NCI-H345 (cell line): ENCODE measurements at places on chromosomes 3 and 15.

- no peak for DNase-seq
Measured at GRCh38 chr3:1092061-1092460, 763 bp upstream of the CNTN6 start.

- no peak for DNase-seq
Measured at GRCh38 chr15:95897651-95898050, 432.8 kb upstream of the NR2F2 start.

DNA sequence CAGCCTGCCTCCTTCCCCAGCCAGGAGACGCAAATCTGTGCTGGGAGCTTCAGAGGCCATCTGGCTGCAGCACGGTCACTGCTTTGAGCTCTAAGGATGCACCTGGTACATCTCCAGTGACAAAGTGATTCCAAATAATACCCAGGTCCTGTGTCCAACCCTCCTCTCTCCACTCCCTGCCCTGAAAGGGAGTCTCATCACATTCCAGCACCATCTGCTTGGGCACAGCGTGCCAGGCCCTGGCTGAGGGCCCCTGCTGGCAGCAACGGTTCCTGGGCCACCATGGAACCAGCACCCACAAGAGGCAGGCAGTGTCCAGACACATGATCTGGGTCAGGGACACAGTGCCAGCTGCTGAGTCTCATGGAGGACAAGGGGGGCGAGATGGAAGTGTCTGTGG lies 81.3 kb downstream of the MTHFS start:
- no peak for DNase-seq

- no peak for DNase-seq
Measured at GRCh38 chr15:60800299-60801072, 321.5 kb upstream of the ICE2 start.

DNA sequence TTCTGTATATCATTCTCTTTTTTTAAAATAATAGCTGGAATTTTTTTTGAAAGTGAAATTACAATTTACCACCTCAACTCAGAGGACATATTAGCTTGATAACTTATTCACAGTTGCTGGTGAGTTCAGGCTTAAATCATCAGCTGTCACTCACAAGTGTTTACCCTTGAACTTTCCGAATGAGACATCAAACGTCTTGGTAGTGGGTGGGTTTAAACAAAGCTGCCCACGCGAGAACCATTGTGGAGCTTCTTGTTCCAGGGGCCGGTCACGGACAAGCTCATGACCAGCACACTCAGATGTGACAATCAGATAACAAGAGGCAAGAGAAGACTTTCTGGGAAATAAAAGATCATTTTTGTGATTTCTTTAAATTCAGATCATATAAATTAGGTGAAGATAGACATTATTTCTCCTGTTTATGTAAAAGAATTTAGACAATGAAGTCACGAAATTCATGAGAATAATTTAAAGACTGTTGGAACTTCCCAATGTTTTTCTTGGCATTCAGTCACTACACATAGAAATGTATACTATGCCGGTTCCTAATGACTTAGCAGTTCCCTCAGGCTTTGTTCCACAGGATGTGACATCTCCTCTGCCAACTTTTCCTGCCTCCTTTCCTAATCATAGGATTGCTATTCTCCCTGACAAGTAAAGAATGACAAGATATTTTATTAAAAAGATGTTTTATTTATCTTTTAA lies 29.3 kb downstream of the BTD start:
- no peak for DNase-seq

DNA sequence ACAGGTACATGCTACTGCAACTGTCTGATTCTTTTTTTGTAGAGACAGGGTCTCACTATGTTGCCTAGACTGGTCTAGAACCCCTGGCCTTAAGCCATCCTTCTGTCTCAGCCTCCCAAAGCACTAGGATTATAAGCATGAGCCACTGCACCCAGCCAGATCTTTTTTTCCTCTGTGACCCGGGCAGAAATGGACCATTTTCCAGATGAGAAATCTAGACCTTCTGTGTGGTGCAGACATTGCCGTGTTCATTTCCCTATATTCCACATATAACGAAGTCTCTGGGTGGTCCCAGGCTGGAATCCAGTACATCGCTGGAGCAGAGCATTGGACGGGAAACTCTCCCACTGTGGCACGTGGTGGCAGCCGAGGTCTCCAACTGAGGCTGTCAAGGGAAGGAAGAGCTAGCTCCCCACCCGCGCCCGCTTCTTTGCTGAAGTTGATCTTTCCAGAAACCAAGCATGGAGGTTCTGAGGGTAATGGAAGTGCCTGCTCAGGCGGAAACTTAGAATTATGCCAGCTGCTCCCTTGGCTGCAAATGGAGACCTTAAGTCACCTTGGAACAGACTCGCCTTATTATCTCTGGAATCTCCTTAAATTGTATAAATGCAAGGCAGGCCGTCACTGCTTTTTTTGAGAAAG lies 23.1 kb upstream of the TXNRD3 start:
- no peak for DNase-seq

GRCh38 chr15:77631745-77632533 lies 773 bp downstream of the LINGO1 start:
- DNase-seq, result no peak

- no peak for DNase-seq
Measured at GRCh38 chr15:71512682-71513006, 297.7 kb upstream of the NR2E3 start.

DNA sequence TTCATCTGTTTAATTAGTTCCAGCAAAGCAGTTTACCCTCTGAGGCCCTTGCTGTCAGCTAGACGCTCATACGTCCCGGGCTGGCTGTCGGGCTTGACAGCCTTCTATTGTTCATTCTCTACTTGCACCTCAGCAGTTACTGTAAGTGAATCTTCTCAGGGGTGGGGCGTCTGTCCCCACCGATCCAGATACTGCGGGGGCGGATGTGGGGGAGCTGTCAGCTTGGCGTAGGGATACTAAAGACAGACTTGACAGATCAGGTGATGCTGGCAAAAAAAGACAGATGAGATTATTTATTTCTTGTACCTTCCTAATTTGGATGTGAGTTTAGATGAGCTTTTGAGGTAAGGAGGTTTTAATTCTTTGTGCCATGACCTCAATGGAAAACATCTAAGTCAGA lies 315.3 kb downstream of the NR2F2 start:
- DNase-seq, result no peak

GRCh38 chr3:154105218-154105975 lies 15.8 kb upstream of the ARHGEF26 start:
- DNase-seq, result no peak

GRCh38 chr15:66827039-66827697 lies 125.1 kb downstream of the SMAD6 start:
- DNase-seq, result no peak

DNA sequence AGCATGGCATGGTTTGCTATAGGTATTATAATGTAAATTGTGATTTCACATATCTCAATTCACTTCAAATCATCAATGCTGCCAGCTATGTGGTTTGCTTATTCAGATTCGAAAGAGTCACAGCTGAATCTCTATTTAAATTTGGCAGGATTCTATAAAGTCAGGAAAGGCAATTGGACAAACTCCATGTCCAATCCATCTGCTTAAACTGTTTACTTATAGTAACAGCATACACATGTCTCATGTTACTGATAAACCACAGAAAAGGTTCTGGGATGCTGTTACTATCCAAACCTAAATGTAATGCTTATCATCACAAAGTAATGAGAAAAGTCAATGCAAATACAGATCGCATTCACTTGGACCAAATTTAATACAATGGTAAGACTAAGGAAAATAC lies 229.7 kb downstream of the ISL2 start:
- peak; percentile 2 for DNase-seq

- no peak for DNase-seq
Measured at GRCh38 chr15:67305506-67305905, 50.9 kb downstream of the IQCH start.

DNA sequence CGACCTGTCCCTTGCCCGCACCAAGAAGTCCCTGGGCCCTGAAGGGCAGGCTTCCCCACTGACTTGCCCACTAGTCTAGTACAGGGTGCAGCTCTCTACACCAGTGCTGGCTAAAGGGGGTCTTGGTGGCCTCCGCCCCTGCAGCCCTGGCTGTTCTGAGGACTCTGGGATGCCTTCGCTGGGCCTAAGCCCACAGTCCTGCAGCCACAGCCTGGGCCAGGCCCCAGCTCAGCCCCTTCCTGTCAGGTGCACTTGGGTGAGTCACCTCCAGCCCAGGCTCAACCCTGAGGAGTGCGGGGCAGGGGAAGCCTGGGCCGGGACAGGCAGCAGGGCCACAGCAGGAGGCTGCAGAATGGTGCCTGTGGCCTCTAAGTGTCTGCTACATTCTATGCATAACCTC lies 971 bp downstream of the C3orf22 start:
- no peak for DNase-seq

DNA sequence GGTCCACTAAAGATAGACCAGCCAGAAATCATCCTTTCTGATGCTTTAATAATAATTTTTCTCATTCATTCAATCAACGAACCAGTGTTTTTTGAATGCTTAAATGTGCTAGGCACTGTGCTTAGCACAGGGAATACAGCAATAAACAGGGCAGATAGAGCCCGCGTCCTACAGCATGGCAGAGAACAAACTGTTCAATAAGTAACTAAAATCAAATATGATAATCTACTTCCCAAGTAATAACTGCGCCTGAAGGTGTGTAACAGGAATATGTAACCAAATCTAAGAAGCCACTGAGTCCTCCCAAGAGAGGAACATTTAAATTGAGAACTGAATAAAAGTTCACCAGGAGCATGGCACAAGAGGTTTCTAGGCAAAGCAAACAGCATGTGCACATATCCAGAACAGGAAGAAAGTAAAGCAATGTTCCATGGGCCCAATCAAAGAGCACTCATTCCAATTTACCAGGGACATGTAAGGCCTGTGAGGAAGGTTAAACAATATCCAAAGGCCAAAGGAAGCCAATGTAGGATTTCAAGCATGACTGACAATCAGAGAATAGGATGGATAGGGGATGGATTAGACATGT lies 311.0 kb upstream of the RARB start:
- DNase-seq, result no peak

DNA sequence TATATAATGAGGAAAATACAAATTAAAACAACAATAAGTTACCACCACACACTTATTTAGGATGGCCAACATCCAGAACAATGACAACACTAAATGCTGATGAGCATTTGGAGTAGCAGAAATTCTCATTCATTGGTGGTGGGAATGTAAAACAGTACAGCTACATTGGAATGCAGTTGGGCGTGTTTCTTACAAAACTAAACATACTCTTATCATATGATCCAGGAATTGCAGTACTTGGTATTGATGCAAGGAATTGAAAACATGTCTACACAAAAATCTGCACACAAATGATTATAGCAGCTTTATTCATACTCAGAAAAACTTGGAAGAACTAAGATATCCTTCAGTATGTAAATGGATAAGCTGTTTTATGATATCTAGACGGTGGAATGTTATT lies 594.2 kb downstream of the ZBBX start:
- DNase-seq, result no peak

GRCh38 chr3:37591116-37591781 lies 270.4 kb upstream of the CTDSPL start:
- no peak for DNase-seq

GRCh38 chr3:146227486-146227885 lies 23.4 kb downstream of the PLSCR4 start:
- no peak for DNase-seq

DNA sequence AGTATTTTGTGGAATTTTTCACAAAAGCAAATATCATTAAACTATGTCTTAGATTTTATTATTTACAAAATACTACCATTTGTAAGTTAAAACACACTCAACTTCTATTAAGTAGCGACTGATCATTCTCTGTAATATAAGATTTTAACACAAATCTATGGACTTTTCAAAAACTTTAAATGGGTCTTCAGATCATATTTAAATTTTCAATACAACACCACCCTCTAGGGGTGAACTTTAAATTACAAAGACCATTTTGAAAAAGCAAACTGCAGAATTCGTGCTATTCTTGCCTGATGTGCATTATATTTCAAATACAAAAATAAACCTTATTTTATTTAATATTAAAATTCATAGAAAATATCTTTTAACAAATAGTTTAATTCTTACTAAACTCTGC lies 8.2 kb upstream of the VGLL4 start:
- no peak for DNase-seq

- no peak for DNase-seq
Measured at GRCh38 chr3:108473711-108474110, 36.7 kb downstream of the MYH15 start.

- no peak for DNase-seq
Measured at GRCh38 chr3:129104051-129104450, 17.6 kb downstream of the RAB43 start.

DNA sequence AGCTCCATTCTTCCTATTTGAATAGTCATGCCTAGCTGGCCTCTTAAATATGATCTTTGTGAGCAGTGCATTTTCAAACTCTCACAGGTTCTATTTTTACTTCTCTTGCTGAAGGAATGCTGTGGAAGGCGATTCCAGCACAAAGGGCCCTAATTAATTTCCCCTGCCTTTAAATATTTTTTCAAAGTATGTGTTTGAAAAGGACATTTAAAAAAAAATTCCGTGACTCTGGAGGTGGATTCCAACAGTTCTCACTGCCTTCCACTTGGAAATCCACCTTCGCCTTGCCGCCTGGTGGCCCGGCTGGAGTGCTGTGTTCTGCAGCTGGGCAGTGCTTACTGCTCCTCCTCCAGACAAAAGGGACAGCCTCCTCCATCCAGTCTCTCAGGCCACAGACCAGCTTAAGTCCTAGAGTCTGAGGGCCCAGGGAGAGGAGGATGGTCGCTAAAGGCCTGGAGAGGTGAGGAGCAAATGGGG lies 61.5 kb upstream of the CORO2B start:
- no peak for DNase-seq

GRCh38 chr3:134317106-134317947 lies 56.9 kb downstream of the AMOTL2 start:
- no peak for DNase-seq

DNA sequence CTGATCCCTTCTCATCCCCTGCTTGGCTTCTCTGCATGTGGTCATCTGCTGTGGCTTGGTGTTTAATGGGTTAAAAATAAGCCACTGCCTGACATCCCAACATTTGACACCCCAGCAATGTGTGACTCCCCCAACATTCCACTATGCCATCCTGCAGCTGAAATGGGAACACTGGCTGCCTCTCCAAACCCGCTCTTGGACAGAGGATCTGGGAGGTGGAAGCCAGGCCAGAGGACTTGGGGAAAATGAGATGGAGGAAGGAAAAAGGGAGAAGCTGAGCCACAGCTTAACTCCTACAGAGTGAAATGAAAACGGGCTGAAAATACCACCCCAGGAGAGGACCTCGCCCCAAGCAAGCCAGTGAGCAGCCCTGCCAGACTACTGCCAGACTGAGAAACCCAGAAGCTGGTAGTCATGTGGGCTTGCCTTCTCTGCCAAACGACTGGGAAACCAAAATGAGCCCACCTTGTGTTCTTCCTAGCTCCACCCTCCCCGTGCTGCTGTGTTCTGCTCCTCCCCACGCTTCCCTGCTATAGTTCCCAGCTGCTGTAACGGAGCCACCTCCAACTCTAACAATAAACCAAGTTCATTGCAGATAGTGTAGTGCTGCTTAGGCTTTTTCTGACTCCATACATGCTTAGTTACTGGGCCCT lies 13.7 kb downstream of the MAP1A start:
- no peak for DNase-seq

GRCh38 chr3:76349715-76350480 lies 564.5 kb upstream of the ZNF717 start:
- DNase-seq, result no peak

GRCh38 chr3:195140816-195141793 lies 129.9 kb downstream of the XXYLT1 start:
- no peak for DNase-seq

- DNase-seq, result no peak
Measured at GRCh38 chr3:29451920-29452319, 171.0 kb downstream of the RBMS3 start.

- DNase-seq, result no peak
Measured at GRCh38 chr3:114635878-114636277, 342.1 kb downstream of the TIGIT start.
